Peyer's patch (tissue), 4 donors: ENCODE measurements at places on chromosomes 6 and 20. TPM values are rescaled to one million over a fixed set of nuclear protein-coding genes. Genes with fewer than 3 reads are reported as not detected.

GRCh38 chr6:55998576-55998975 is 123.2 kb upstream of the BMP5 start:
- no peak overlapping the region for H3K27ac ChIP-seq
- no peaks in the 10 kb centered on the region for H3K36me3 ChIP-seq
- no peaks in the 10 kb centered on the region for H3K27me3 ChIP-seq
- no peak for DNase-seq

GRCh38 chr6:170506446-170506845 is 46.7 kb downstream of the PSMB1 start:
- no peaks in the 10 kb centered on the region for H3K4me1 ChIP-seq
- H3K36me3 ChIP-seq = no peaks in the 10 kb centered on the region
- H3K27ac ChIP-seq = no peak overlapping the region

DNA sequence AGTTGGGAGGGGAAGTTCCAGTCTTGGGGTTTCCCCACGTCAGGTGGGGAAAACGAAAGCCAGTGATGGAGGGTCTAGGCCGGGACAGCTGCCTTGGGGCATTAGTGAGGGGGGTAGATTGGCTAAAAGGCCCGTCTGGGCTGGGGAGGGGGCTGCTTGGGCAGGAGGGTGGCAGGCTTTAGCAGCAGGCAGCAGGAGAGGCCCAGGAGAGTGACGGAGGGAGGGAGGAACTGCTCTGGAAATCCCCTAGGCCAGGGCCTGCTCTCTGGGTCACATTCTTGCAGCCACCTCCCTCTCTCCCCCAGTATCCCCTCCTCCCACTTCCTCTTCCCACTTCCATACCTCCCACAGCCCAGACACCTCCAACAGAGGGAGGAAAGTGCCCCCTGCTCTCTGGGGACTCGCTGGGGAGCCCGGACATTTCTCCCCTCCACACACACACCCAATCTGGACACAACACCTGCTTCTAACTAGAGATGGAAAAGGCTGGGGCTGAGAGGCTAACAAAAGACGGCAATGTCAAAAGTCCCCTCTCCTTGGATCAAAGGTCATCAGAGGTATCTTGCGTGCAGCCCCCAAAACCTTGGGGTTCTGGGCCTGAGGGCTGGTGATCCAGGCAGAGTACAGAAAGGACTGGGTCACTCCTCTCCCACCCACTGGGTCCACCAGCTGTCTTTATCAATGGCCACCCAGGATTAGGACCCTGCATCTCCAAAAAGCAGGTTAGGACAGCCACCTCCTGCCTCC is 1.8 kb downstream of the NFKBIE start:
- no peaks in the 10 kb centered on the region for H3K27me3 ChIP-seq
- peaks cover 17% of the 10 kb centered on the region for H3K36me3 ChIP-seq
- no peak for DNase-seq
- peak overlapping the region; percentile 89 for H3K27ac ChIP-seq
- H3K4me3 ChIP-seq = peak overlapping the region; percentile 71

- H3K36me3 ChIP-seq = no peaks in the 10 kb centered on the region
- no peaks in the 10 kb centered on the region for H3K4me1 ChIP-seq
- H3K4me3 ChIP-seq = no peak overlapping the region
- no peak overlapping the region for H3K27ac ChIP-seq
- no peaks in the 10 kb centered on the region for H3K27me3 ChIP-seq
- DNase-seq = no peak
Measured at GRCh38 chr6:35453236-35453635, 1.1 kb downstream of the FANCE start.

DNA sequence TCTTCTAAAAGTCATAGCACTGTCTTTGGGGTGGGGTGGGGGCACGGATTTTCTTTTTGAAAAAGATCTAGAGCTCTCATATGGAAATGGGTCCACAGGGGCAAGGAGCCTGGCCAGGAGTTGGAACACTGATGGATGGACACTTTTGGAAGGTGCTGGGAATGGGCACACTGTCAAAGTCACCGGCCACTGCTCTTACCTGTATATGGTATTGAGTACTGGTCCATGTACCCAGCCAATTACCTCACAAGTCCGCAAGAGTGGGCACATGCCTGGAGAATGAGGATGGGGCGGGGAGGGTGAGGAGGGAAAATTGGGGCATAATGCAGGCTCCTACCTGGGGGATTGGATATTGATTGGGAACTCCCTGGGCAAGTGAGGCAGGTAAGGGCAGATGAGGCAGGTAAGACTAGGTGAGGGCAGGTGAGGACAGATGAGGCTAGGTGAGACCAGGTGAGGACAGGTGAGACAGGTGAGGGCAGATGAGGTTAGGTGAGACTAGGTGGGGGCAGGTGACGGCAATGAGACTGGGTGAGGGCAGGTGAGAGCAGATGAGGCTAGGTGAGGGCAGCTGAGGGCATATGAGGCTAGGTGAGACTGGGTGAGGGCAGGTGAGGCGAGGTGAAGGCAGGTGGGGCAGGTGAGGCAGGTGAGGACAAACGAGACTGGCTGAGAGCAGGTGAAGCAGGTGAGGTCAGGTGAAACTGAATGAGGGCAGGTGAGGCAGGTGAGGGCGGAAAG is 167.9 kb downstream of the NRN1 start:
- H3K4me1 ChIP-seq = no peaks in the 10 kb centered on the region
- H3K4me3 ChIP-seq = no peak overlapping the region
- DNase-seq = no peak

- H3K4me3 ChIP-seq = no peak overlapping the region
- H3K27ac ChIP-seq = no peak overlapping the region
- no peak for DNase-seq
- H3K27me3 ChIP-seq = no peaks in the 10 kb centered on the region
- H3K36me3 ChIP-seq = no peaks in the 10 kb centered on the region
Measured at GRCh38 chr20:33016581-33017109, 9.1 kb downstream of the BPIFB2 start.

DNA sequence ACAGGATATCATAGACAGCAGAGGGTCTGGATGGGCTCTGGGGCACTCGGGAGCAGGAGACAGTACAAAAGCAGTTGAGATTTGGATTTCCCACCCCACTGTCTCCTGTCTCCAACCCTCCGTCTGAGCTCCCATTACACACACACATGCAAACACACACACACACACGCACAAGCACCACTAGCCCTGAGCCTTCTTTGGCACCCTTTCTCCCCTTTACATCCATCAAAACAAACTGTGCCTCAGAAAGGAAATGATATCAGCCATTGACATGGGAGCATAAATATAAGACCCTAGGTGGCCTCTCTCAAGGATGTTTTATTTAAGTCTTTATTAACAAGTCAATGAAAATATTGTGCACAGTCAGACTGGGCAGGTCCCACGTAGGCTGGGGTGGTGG is 17.5 kb downstream of the TTBK1 start:
- peak; percentile 4 for DNase-seq
- no peaks in the 10 kb centered on the region for H3K36me3 ChIP-seq
- no peak overlapping the region for H3K27ac ChIP-seq
- H3K4me1 ChIP-seq = no peaks in the 10 kb centered on the region
- H3K4me3 ChIP-seq = no peak overlapping the region

DNA sequence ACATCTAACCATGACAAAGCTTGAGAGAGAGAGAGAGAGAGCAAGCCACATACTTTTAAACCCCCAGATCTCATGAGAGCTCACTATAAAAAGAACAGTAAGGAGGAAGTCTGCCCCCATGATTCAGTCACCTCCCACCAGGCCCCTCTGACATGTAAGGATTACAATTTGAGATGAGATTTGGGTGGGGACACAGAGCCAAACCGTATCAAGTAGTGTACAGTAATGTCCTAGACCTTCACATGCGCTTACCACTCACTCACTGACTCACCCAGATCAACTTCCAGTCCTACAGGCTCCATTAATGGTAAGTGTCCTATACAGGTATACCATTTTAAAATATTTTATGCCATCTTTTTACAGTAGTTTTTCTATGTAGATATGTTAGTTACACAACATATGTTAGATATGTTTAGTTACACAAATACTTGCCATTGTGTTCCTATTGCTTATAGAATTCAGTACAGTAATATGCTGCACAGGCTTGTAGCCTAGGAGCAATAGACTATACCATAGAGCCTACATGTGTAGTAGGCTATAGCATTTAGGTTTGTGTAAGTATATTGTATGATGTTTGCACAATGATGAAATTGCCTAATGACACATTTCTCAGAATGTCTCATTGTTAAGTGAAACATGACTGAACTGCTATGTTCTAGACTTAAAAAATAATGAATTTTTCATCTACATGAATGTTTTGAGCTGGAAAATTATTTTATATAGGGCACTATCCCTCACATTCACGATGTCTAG is 11.7 kb downstream of the TSPYL1 start:
- H3K27me3 ChIP-seq = no peaks in the 10 kb centered on the region
- DNase-seq = no peak
- no peak overlapping the region for H3K4me3 ChIP-seq
- no peaks in the 10 kb centered on the region for H3K4me1 ChIP-seq

- no peaks in the 10 kb centered on the region for H3K27me3 ChIP-seq
- no peak overlapping the region for H3K27ac ChIP-seq
- H3K36me3 ChIP-seq = no peaks in the 10 kb centered on the region
Measured at GRCh38 chr6:33914645-33915044, 110.8 kb upstream of the MLN start.

DNA sequence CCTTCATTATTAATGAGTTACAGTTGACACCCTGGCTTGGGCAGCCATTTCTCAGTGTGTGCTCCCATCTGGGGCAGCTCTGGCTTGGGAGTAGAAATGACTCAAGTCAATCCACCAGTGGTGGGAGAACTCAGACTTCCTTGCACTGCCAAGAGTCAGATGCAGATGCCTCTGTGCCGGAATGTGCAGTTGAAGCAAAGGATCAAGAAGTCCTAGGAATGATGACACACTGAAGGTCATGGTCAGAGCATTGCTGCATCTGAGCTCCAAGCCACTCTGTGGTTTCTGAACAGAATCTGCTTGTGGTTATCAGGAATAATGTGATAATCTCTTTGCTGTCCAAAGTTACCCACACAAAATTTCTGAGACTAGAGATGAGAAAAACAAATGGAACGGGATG is 19.5 kb upstream of the PAX1 start:
- DNase-seq = no peak
- H3K27me3 ChIP-seq = no peaks in the 10 kb centered on the region
- no peak overlapping the region for H3K27ac ChIP-seq
- no peaks in the 10 kb centered on the region for H3K4me1 ChIP-seq
- no peak overlapping the region for H3K4me3 ChIP-seq
- no peaks in the 10 kb centered on the region for H3K36me3 ChIP-seq

- no peak overlapping the region for H3K27ac ChIP-seq
- no peaks in the 10 kb centered on the region for H3K36me3 ChIP-seq
- H3K4me1 ChIP-seq = no peaks in the 10 kb centered on the region
- no peak overlapping the region for H3K4me3 ChIP-seq
Measured at GRCh38 chr20:15642676-15643075, 930.6 kb downstream of the KIF16B start.

- H3K4me3 ChIP-seq = no peak overlapping the region
- H3K36me3 ChIP-seq = no peaks in the 10 kb centered on the region
- no peaks in the 10 kb centered on the region for H3K4me1 ChIP-seq
- H3K27ac ChIP-seq = no peak overlapping the region
- no peak for DNase-seq
- no peaks in the 10 kb centered on the region for H3K27me3 ChIP-seq
Measured at GRCh38 chr20:31476643-31477215, 1.6 kb downstream of the REM1 start.

DNA sequence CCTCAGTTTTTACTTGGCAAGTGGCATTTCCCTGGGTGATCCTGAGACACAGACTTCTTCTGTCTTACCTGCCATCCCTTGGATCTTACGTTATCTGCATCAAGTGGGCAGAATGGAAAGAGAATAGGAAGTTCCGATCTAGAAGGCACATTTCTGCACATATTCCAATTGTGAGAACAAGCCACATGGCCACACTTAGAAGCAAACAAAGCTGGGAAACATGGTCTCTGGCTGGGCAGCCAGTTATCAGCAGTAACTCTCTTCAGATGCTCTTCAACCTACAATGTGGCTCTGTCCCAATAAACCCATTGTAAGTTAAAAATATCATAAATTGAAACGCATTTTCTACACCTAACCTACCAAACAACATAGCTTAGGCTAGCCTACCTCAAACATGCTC is 67.3 kb upstream of the CCN6 start:
- H3K36me3 ChIP-seq = no peaks in the 10 kb centered on the region
- H3K27me3 ChIP-seq = no peaks in the 10 kb centered on the region
- no peak overlapping the region for H3K4me3 ChIP-seq
- DNase-seq = no peak
- H3K4me1 ChIP-seq = no peaks in the 10 kb centered on the region

DNA sequence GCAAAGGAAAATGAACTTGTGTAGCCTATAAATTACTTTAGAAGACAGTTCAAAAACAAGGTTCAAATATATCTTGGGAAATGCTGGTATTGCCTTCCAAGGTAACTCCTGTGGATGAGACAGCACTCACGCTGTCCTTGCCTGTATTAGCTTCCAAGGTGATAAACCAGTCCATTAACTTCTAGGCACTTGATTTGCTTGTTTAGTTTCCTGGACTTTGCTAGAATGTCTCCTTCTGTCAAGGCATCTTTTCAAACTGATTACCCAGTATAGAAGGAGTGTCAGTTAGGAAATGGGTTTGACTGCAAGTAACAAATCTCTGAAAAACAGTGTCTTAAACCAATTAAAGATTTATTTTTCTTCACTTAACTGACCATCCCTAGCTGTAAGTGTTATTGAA is 103.4 kb upstream of the SLC22A23 start:
- H3K27me3 ChIP-seq = no peaks in the 10 kb centered on the region
- no peak for DNase-seq
- H3K27ac ChIP-seq = no peak overlapping the region
- no peak overlapping the region for H3K4me3 ChIP-seq

- H3K27me3 ChIP-seq = no peaks in the 10 kb centered on the region
- no peaks in the 10 kb centered on the region for H3K36me3 ChIP-seq
- H3K4me1 ChIP-seq = no peaks in the 10 kb centered on the region
- H3K27ac ChIP-seq = no peak overlapping the region
- no peak overlapping the region for H3K4me3 ChIP-seq
Measured at GRCh38 chr20:48844996-48845395, 17.2 kb upstream of the PREX1 start.

DNA sequence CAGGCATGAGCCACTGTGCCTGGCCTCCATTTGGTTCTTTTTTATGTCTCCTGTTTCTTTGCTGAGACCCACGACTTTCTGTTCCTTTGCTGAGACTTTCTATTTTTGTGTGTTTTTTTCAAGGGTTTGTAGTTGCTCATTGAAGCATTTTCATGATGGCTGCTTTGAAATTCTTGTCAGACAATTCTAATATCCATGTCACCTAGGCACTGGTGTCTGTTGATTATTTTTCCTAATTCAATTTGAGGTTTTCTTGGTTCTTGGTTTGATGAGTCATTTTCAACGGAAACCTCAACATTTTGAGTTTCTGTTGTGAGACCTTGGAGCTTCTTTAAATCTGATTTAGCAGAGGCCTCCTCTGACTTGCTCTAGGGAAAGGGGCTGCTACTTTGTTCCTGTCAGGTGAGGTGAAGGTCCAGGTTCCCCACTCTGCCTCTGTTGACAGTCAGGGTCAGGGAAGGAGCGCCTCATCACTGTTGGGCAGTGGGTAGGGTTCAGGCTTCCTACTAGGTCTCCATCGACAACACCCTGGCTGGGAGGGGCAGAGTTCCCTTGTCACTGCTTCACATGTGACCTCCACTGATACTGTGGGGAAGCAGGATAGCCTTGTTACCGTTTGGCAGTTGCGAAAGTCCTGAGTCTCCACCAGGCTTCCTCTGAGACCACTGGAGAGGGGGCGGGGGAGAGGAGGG is 67.2 kb upstream of the RNF24 start:
- no peak overlapping the region for H3K4me3 ChIP-seq
- peak; percentile 32 for DNase-seq
- H3K27ac ChIP-seq = no peak overlapping the region
- no peaks in the 10 kb centered on the region for H3K27me3 ChIP-seq
- peaks cover 5% of the 10 kb centered on the region for H3K4me1 ChIP-seq

Gene ADGRF1
- 22.6 TPM for total RNA-seq

Gene R3HDML
- total RNA-seq = not detected

Gene TCP11
- total RNA-seq = not detected

Gene MYLK2
- total RNA-seq = not detected

Gene GPR6
- total RNA-seq = not detected

Gene PRICKLE4
- 10.5 TPM for total RNA-seq

Gene TMEM170B
- 0.35 TPM for total RNA-seq
